ENCODE measurements at places on chromosomes 5 and 9.

- no peak for DNase-seq
Observed at GRCh38 chr9:134170532-134171315, 6.4 kb upstream of the RNU6ATAC start.

DNA sequence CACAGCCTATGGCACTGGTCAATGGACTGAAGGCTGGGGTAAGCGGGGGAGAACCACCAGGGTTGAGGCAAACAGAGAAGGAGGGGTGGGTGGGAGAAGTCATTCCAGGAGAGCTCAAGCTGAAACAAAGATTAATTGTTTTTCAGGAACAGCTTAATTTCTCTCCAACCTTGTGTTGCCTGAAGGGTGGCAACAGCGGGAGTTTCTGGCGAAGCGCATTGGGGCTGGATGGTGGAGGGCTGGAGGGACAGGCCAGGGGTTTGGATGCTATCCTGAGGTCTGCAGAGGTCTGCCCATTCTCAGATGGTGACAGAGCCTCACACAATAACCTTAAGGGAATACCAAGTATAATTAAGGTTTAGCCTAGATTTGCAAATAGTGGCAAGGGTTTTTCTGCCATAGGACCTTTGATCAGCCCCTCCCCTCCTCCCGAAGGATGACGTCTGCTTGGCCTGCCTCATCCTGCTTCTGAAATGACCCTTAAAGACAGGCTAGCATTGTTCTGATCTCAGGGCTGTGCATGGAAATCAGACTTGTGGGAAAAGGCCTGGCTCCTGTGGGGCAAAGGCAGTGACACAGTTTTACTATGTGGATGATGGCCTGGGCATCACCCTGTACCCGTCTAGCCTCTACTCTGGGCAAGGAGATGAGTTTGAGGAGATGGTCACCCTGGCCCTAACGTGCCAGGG lies 32.7 kb downstream of the PSD2 start:
- no peak for DNase-seq

DNA sequence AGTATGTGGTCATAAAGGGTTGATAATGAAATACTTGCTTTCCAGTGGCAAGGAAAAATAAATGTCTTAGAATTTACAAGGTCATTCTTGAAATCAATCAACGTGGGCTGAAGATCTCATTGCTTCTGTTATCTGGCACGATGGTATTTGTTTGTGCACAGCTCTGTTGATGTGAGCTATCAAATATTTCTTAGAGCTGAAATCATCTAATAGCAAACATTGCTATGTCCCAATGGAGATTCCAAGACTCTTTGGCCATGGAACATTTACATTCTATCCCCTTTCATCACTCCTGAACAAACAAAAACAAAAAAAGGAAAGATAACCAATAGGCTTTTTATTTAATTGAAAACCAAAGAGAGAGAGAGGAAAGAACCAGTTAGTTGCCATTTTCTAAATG lies 111.5 kb upstream of the CCDC152 start:
- no peak for DNase-seq

DNA sequence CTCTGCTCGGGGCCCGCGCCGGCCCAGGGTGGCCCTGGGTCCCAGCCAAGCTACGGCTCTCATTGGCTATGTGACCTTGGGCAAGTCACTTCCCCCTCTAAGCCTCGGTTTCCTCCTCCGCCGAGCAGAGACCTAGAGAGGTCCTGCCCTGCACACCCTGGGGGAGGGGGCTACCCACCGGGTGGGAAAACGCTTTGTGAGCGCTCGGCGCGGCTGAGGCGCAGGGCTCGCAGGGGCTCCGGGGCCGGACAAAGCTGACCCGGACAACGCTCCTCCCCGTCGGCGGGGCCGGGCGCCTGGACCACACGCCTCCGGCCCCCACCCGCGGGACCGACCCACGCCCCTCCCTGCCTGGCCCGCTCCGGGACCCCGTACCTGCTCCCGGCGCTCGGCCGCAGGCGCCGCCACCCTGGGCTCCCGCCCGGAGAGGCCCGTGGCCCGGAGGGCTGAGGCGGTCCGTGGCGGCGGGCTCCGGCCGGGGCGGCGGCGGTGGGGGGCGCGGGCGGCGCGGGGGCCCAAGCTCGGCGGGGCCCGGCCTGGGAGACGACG lies 85.7 kb upstream of the MELK start:
- no peak for DNase-seq

GRCh38 chr9:110543631-110544051 lies 35.9 kb downstream of the SVEP1 start:
- DNase-seq: no peak

- DNase-seq: peak; percentile 5
Observed at GRCh38 chr9:13013991-13014883, 239.4 kb downstream of the LURAP1L start.

DNA sequence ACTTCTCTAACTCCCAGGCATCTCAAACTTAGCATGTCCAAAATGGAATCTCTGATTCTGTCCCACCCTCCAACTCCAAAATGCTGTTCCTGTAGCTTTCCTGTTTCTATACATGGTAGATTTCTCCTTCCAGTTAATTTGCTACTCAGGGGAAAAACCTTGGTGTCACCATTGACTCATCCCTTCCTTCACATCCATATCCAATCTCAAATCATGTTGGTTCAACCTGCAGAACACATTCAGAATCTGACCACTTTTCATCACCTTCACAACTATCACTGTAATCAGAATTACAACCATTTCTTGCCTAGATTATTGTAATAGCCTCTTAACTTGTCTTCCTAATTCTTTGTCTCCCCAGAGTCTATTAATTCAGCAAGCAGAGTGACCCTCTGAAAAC lies 10.8 kb downstream of the RIOK2 start:
- no peak for DNase-seq

DNA sequence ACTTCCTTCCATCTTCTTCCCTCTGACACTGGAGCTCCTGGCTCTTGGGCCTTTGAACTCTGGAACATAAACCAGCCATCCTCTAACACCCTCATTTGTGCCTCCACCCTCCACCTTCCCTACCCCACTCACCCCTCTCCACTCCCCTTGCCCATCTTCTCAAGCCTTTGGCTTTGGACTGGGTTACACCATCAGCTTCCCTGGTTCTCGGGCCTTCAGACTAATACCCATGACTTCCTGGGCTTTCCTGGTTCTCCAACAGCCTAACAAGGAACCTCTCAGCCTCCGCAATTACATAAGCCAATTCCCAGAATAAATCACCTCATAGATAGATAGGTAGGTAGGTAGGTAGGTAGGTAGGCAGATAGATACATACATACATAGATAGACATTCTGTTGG lies 67.1 kb downstream of the FREM1 start:
- no peak for DNase-seq

GRCh38 chr5:111509119-111509518 lies 3.2 kb downstream of the STARD4 start:
- DNase-seq: no peak

DNA sequence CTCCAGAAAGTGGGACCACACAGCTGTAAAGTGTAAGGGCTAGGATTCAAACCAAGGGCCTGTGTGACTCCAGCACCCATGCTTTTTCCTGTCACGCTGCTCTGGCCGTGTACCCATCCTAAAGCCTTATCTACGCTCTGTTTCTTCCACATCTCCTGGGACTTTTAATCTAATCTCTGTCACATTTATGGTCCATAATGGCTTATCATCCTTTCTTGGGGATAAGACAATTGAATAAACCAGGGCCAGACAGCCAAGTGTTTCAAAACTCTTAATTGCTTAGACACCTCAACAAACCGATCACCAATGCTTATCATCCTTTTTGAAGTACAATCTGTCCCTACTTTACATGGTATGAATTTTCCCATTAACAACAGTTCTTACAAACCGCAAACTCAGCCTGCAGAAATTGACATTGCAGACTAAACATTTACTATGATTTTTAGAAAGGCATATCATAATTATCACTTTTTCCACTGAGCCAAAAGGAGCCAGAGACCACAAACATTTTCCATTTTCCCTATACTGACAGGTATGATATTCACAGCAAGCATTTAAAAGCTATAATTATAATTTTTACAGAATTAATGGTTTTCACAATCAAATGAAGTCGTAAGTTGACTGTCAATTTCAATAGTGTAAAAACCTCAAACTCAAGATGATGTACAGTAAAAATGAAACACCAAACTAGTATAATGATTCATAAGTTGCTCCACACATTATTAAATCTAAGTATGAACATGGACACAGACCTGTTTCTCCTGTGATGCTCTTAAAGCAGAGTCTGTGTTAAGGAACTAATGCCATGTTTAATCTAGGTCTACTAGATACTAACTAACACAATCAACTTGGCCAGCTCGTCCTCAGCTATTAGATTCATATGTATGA lies 99.5 kb downstream of the FBXW11 start:
- DNase-seq: no peak

DNA sequence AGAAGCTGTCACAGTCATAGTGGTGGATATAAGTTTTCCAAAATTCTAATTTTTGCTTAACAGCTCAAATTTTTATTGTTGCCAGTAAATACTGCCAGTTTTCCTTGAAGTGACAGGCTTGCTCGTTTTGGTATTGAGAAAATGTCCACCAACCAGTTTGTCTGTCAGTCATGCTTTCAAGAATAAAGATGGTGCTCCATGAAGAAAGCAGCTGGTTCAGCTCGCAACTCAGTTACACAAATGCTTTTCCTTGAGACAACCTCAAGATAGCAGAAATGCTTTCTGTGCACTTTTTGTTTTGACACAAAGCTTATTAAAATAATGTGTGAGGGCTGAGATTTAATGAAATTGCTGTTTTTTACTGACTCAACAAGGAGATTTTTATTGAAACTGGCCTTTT lies 135.7 kb downstream of the LRRC70 start:
- no peak for DNase-seq

DNA sequence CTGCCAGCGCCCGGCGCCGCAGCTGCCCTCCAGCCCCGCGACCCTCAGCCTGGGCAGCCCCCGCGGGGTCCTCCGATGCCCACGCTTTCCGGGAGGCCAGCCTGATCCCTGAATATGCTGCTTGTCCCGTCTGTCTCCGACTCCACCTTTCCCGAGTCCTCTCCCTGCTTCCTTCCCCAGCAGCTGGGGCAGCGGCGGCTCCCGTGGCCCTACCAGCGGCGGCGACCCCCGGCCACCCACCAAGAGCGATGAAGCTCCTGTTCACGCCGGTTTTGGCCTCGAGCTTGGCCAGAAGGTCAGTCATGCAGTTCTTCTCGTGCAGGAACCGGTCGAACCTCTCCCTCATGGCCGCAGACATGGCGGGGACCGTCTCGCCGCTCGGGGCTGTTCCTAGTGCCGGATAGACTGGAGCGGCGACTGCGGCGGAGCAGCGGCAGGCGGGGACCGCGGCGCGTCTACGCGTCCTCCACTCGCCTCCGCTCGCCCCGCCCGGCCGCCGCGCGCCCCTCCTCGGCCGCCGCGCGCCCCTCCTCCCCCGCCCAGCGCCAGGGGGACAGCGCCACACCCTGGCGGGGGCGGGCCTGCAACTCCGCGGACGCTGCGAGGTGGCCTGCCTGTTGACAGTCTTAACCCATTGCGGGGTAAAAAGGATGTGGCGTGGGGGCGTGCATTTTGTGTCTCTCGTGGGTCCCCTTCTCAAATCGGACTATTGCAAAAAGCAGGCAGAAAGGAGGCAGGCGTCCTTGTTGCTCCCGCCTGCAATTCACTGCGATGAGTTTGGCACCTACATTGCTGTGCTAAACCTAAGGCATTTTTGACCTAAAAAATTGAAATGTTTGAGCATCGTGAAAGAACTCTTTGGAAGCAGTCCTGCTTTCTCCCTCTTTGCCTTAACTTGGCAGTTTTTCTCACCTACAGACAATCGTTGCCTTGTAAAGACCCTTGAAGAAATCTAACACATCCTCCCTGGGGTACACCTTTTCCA lies at the start of gene REEP5:
REEP5 (minus strand) TSS at position 395 of the 985 bp plus-strand sequence; CDS start at position 358, 37 bp downstream.
- peak; percentile 79 for DNase-seq

DNA sequence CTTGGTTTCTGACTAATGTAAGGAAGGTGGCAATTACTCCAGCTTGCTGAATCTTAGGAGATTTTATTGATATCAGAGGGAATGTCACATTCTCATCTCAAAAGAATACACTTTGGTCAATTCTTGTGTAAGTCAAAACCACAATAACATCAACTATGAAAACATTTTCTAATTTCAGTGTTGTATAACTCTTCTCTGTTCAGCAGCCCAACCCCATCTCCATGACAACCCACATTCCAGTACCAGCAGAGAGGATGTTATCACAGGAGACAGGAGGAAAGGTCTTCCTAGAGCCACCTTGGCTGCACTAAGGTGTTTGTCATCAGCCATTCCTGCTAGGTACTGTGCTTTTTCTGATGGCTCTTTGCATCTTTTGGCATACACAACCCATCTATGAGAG lies 529.1 kb upstream of the BRINP1 start:
- DNase-seq: no peak

DNA sequence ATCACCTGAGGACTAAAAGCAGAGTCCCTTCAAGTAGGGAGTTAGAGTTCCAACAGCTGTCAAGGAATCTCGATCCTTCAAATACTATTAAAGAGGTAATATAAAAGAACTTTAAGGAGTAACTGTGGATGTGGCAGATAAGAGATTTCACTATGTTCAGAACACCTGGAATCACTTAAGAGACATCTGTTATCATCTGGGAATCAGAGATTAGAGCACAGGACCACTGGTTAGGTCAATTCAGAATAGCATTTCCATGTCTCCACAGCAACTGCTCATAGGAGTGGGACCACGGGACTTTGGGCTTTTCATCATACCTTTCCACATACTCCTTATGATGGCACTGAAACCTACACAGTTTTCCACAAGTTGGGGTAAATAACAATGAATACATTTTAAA lies 216.6 kb downstream of the DENND1A start:
- no peak for DNase-seq

DNA sequence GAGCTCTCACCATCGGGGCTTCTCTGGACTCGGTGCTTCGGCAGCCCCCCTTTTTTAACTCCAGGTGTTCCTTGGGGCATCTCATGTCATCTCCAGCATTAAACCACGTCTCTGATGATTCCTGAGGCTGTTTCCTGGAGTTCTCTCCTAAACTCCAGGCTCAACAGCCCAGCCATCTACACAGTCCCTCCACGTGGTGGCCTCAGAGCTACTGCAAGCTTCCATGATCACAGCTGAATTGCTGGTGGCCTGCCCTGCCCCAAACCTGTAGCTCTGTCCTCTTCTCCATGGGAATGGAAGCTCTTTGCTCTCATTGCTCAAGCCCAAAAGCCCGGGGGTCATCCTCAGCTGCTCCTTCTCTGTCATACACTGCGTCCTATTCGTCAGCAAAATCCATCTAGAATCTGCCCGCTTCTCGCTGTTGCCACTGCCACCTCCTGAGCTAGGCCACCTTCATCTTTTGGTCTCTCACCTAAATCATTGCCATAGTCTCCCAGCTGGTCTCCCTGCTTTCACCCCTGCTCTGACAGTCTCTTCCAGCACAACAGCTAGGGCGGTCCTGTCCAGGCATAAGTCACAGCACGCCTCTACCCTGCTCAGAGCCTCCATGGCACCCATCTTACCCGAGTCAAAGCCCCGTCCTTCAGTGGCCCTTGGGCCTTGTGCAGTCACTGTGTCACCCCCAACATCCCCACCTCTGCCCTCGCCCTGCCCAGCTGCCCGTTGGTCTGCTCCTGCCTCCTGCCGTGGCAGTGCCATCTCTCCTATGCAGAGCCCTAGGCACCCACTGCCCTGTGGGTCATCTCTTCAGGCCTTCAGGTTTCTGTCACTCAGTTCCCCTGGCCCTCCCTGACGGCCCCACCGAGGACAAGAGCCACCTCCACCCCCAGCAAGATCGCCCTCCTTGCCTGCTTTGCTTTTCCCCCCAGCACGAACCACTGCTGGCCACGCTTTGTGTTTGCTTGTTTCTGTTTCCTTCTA lies 6.4 kb downstream of the B4GALT7 start:
- no peak for DNase-seq

Measured in H4 (cell line).